Kidney glomerular epithelial cell (primary cell): ENCODE measurements at places on chromosomes 3 and 15.

- DNase-seq = no peak
Observed at GRCh38 chr3:86047161-86047560, 943.8 kb downstream of the VGLL3 start.

DNA sequence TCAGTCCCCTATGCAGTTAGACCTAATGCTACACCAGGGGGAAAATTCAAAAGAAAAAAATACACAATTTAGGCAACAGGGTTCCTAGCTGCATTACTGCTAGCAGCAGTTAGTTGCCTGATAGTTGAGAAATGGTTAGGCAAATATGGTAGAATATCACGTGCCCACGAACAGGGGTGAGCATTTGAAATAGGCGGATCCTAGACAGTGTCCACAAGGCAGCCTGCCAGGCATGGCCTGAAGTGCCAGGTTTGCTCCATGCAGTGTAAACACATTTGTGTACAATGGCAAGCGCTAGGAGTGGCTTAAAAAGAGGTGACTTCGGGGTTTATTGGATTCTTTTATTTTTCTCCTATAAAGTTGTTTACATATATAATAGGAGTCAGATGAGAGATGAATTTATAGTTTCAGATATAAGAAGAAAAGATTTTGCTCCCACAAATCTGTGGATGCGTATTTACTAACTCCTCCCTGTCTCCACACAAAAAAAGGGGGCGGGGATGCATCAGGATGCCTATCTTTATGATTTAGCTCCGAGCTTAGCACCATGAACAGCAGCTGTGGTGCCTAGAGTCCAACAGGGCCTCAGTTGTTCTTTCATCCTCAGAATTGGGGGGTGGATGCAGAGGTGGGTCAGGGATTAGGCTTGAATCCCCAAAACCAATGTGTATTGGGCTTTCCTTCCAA, 3.9 kb upstream of the TGM4 start:
- DNase-seq = no peak

DNA sequence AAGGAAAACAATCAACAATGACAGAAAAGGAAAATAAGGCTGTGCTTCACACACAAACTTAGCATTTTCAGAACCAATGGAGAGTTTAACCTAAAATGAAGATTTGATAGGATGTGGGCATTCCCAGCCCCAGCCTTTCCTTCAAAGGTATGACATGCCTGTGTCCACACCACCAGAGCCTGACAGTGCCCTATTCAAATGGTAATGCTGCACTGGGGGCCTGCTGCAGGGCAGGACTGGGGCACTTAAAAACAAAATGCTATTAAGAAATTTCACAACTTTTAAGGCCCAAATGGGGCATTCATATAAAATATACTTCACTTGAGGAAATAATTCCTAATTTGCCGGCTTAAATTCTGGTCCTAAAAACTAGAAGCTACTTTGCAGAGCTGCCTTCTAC, 30.9 kb upstream of the TKT start:
- DNase-seq = no peak

DNA sequence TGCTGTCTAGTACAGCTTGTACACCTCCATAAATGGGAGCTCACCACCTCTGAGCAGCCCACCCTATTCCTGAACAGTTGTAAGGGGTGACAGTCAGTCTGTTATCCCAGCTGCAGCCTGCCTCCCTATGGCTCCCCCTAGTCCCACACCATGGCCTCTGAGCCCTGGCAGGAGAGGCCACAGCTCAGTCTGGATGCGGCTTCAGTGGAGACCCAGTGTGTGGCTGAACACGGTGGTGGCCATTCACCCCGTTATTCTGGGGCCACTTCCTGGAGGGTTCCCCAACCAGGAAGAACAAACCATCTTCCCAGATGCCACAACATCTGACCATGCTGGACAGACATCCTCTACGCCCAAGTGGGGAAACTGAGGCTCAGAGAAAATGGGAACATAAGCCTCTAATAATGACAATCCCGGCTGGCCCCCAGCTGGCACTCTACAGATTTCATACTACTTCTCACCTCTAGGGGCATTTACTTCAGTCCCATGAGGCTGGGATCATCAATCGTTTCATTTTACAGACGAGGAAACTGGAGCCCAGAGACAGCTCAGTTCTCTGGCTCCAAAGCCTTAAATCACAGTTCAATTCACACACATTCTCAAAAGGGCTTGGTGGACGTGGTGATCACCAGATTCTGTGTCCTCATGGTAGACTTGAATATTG, 9.2 kb upstream of the GRIP2 start:
- no peak for DNase-seq

- DNase-seq = peak; percentile 36
Observed at GRCh38 chr3:14406336-14406735, 3.9 kb downstream of the SLC6A6 start.

GRCh38 chr15:51366920-51367319, 25.5 kb downstream of the GLDN start:
- DNase-seq = no peak

DNA sequence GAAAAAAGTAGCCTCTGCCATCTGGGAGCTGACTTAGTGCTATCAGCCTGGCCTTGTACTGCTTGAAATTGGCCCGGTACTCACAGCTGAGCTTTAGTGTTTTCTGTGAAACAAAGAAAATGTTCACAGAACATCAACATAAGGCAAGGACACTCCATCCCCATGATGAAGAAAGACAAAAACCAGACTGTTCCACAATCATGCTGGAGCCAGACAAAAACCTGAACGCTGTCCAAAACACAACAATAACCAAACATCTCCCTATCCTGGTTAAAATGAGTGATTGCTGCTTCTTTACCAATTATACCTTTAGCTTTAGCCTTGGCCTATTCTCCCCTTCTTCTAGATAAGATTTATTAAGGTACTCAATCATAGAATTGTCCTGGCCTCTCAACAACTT, 153.9 kb downstream of the CPNE4 start:
- DNase-seq = no peak

DNA sequence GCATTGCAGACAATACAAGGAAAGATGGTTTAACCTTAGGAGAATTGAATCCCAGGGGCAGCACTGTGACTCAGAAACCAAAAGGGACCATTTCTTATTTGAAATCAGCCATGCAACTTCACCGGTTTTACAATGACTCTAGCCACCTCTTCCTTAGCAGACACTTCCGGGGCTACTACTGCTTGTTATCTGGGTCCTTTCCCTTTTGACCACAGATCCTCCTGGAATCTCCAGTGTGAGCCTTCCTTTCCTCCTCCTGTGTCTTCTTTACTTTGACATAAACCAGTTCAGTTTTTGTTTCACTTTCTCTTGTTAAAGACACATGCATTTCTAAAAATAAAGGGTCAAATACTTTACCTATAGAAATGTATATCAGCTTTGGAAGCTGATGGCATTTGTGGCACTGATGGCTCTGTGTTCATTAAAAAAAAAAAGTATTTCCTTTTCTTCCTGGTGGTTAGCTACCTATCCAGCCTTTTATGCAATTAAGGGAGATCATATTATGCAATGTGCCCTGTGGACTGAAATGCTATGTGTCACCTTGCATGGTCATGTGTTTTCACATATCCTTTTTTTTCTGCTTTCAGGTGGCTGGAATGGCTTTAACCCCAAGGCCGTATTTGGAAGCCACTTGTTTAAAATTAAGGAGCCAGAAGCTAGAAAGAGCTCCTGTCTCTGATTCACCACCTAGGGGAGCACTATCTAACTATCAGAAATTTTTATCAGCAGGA, 296.2 kb downstream of the CHL1 start:
- no peak for DNase-seq

GRCh38 chr3:9156604-9157003, 92.8 kb downstream of the SRGAP3 start:
- no peak for DNase-seq

- no peak for DNase-seq
Observed at GRCh38 chr15:71410347-71410746, 295.1 kb downstream of the THSD4 start.
